Ammon's horn (tissue), 1 donor: ENCODE measurements at places on chromosomes 5 and 9.

DNA sequence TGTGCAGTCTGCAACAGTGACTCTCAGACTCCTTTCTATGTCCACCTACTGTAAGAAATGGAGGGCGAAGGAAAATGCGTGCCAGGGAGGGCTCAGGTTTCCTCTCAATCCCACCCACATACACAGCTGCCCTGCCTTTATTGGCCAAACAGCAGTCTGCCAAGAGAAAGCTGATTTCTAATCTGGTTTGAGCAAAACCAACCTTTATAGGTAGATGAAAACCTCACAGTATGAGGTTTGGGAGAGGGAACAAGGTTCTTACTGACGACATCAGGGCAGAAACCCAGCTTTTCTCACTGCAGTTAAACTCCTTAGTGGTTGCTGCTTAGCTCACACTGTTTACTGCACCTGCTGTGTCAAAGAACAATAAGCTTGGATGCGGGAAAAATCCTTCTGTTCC, 152.3 kb upstream of the KLF9 start:
- DNase-seq, result no peak

- no peak for DNase-seq
These were observed 626.0 kb upstream of the ADAMTS16 start for GRCh38 chr5:4514067-4514648.

- no peak for DNase-seq
These were observed 4.8 kb upstream of the ZNF366 start for GRCh38 chr5:72511774-72512592.

- DNase-seq, result no peak
These were observed 84.4 kb downstream of the HTR4 start for GRCh38 chr5:148569948-148570347.
